ENCODE measurements at places on chromosomes 5 and 9.

- no peak for DNase-seq
These were observed 80.3 kb downstream of the CSNK1A1 start for GRCh38 chr5:149470942-149471341.

DNA sequence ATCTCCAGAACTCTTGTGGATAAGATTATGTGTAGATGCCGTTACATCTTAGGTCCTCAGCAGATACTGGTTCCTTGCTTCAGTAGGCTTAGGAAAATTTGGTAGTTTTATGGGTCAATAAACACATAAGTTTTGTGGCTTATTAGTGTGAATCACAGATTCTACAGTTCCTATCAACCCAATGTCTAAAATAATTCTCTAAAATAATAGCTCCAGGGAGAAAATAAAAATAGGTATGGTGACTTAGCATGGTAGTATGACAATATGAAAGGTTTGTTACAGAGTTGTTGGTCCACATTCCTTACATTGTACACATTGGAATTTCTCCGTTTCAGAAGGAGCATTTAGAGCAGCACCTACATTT lies 91.7 kb downstream of the AOPEP start:
- DNase-seq: no peak

- DNase-seq: no peak
These were observed 228.1 kb upstream of the PANK3 start for GRCh38 chr5:168807287-168807686.

DNA sequence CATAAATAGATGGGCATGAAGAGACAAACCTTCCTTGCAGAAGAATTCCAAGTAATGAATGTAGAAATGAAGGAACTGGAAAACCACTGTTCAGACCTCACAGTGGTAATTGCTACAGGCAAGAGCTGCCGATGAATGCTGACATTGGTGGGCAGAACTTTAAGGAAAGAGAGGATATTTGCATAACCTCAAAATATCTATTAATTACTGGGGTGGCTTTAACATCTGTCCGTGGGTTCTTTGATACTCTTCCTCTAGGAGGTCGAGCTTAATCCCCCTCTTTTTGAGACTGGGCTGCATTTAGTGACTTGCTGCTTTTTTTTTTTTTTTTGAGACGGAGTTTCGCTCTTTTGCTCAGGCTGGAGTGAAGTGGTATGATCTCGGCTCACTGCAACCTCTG lies 34.7 kb downstream of the LAMC3 start:
- DNase-seq: no peak

GRCh38 chr9:121809356-121810050 lies 158.1 kb downstream of the DAB2IP start:
- DNase-seq: no peak

DNA sequence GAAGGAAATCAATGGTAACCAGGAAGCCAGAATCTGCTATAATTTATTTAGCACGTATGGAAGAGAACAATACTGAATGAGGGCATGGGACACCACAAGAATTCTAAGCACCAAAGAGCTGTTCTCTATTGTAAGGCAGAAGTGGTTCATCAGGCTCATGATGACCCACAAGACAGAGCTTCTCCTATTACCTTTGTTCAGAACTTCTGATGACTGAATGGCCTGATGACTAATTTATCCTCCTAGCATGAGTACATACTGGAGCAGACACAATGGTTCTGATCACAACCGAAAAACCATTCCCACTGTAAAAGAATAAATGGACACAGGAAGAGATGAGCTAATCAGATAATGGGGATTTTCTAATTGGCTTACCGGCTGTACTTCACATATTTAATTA lies 329.8 kb upstream of the PDE4D start:
- DNase-seq: no peak

DNA sequence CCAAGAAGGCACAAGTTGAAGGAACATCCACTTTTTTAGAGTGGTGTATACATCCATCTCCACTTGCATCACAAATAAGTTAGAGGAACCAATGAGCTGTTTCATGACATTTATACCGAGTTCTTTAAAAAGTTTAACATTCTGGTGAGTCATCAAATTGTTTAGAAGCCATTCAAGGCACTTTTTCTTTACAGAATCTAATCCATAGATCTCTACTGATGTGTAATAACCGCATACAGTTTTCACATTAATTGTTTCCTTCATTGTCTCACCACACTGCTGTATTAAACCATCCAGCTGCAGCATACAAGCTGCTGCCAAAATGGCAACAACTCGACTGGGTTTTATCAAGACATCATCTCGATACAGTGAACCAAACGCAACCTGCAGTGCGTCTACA lies 744 bp downstream of the GMCL2 start:
- DNase-seq: no peak

DNA sequence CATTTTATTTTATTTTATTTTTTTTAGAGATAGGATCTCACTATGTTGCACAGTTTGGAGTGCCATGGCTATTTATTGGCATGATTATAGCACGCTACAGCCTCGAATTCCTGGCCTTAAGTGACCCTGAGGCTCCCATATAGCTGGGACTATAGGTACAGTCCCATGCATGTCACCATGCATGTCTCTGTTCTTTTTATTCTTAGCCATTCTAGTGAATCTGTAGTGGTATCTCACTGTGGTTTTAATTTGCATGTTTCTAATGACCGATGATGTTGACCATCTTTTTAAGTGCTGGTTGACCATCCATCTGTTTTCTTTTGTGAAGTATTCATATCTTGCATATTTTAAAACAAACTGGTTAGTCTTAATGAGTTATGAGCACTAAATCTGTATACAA lies 76.1 kb downstream of the SLC44A1 start:
- no peak for DNase-seq

GRCh38 chr5:110590187-110590586 lies 136.3 kb downstream of the TMEM232 start:
- peak; percentile 4 for DNase-seq

GRCh38 chr5:104598285-104598684 lies 1035.7 kb upstream of the NUDT12 start:
- DNase-seq: no peak

GRCh38 chr5:96087939-96088338 lies 126.3 kb upstream of the ELL2 start:
- no peak for DNase-seq

- DNase-seq: no peak
These were observed 332.4 kb upstream of the EFNA5 start for GRCh38 chr5:108003178-108003577.

DNA sequence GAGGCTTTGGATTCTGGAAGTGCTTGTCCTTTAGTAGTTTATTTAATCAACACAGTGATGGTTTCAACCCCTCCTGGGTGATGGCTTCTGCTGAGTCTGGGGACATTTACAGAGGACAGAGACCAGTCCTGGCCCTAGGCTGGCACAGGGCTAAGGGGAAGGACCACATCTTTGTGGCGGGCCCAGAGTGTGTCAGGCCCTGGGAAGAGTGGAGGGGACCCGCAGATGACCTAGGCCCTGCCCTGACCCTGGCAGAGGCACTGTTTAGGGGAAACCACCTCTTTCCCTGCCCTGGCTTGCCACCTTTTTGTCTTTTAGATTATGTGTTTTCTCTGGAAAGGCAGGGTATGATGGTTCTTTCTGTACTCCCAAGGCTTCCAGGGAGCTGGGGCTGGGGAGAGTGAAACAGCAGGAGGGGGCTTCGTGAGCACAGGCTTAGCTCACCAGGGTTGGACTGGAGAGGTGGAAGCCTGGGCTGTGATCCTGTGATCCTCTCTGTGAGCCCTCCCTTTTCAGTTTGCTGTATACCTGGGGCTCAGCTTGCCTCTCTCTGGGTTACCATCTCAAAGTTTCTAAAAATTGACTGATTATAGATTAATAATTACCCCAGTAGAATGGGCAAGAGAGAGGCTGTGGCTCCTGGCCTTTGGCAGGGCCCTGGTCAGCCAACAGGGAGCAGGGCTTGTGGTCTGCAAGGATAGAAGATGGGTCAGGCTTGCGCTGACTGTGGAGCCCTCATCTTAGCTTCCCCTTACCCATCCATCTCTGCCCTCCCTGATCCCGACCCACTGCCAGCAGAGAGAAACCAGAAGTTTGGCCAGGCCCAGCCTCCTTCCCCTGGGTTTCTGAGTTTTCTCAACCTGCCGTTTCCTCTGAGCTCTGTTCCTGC lies 1.7 kb upstream of the SYNPO start:
- DNase-seq: no peak

DNA sequence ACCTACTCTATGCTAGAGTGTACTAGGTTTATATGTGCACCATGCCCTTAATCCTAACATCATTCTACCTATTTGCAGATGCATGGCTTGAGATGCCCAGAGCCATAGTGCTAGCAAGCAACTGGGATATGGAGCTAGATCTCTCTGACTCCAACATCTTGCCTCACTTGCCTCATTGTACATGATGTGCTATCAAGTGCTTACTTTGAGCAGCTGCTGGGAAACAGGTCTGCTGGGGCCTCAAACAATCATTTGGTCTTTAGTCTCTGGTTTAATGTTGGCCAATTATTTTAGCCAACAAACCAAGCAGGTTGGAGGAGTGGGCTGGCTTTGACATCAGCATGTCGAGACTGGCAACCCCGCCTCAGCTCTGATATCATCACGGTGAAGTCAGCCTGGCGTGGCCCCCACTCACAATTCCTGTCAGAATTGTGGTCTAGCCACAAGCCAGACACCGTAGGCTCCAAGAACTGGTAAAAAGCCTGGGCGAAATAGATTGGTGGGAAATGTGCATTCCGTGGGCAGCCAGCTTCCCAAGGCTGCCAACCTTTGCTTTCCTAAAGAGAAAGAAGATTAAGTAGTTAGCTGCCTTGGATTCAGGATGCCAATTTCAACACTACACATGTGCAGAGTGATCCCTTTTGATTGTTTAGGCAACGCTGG lies 21.1 kb upstream of the GAS1 start:
- no peak for DNase-seq

DNA sequence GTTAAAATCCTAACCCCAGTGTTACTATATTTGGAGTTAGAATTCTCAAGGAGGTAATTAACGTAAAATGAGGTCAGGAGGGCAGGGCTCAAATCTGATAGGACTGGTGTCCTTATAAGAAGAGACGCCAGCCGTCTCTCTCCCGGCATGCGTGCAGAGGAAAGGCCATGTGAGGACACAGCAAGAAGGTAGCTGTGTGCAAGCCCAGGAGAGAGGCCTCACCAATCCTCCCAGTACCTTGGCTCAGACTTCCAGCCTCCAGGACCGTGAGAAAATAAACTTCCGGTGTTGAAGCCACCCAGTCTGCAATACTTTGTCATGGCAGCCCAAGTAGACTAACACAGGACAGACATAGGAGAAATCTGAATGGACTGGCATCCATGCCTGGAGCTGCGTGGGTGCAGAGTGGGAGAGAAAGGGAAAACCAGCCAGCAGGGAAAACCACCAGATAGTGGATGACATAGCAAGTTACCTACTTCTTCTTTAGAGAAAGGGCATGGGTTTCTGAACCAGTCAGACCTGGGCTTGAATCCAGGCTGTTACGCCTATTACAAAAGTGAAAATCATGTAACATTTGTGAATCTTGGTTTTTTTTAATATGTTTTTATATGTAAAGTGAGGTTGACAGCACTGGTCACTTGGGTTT lies 89.2 kb downstream of the FSTL4 start:
- DNase-seq: no peak
